ENCODE measurements at places on chromosomes 11 and 22.
A peak's percentile ranks its signal among the peaks of the same experiment; 100 is the strongest.

- DNase-seq, result no peak
Measured at GRCh38 chr22:32717337-32718240, 83.9 kb upstream of the TIMP3 start.

DNA sequence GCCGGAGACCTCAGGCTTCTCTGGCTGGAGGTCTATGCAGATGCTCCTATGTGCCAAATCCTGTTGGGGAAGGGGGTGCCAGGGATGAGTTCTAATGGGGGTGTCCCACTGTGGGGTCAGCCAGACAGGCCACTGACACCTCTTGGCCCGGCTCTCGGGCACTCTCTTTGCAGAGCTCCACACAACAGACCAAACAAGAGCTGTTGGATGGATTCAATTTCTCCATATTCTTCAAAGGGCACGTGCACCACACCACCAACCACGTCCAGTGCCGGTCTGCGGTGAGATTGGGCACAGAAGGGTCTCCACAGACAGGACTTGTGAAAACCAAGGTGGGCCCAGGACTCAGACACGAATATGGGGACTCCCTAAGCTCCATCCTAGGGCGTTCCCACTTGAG lies 2.2 kb upstream of the RGL4 start:
- no peak for DNase-seq

GRCh38 chr22:49647627-49648026 lies 180.0 kb downstream of the BRD1 start:
- DNase-seq, result no peak

GRCh38 chr11:62489204-62489603 lies 57.4 kb downstream of the AHNAK start:
- no peak for DNase-seq

- no peak for DNase-seq
Measured at GRCh38 chr11:20075627-20076026, 84.6 kb downstream of the DBX1 start.

DNA sequence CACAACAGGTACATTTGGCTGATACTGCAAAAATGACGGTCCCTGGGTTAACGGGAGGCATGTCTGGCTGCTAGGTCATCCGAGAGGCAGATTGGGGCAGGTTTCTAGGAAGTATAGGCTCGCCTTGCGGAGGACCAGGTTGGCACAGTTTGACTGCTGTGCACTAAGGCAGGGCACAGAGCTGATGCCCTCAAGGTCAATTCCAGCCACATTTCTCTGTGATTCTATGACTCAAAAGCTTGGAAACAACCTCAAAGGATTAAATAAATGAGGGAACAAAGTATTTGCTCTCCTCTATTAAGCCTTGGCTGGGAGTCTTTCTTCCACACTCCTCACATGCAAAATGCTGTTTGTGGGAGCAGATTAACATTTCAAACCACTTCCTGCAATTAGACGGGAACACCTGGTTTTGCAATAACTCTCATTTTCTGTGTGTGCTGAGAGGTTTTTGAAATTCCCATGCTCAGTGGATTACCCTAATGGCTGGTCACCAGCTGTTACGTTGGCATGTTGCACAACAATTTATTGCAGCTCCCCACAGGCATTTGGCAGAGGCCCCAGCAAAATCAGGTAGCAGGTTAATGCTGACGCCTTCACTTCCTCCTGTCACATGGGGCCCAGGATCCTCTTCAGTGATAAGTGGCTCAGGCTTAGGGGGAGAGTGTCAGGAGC lies 61.0 kb upstream of the PLET1 start:
- DNase-seq, result no peak

- no peak for DNase-seq
Measured at GRCh38 chr11:111843661-111844060, 27.7 kb downstream of the ALG9 start.

GRCh38 chr11:34124885-34125668 lies 19.6 kb downstream of the NAT10 start:
- no peak for DNase-seq

GRCh38 chr11:31477528-31478222 lies 31.7 kb downstream of the IMMP1L start:
- DNase-seq, result no peak

- DNase-seq, result peak; percentile 56
Measured at GRCh38 chr11:64207256-64208085, 950 bp downstream of the FERMT3 start.

DNA sequence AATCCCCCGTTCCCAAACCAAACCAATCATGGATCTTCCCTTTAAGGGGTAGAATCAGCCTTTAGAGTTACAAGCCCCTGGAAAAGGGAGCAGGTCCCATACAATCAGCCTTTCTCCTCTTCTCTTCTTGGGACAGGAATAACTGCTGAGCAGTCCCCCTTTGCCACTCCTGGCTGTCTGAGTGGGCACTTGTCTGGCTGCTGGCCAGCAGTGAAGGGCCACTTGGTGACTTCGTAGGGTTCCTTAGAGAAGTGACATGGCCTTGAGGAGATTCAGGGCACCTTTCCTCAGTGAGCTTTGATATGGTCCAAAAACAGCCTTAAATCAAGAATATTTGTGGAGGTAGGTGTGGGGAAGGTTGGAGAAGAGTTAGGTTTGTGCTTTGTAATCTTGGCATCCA lies 53.5 kb upstream of the HORMAD2 start:
- DNase-seq, result no peak

GRCh38 chr11:40188848-40189247 lies 1270.6 kb downstream of the LRRC4C start:
- no peak for DNase-seq

DNA sequence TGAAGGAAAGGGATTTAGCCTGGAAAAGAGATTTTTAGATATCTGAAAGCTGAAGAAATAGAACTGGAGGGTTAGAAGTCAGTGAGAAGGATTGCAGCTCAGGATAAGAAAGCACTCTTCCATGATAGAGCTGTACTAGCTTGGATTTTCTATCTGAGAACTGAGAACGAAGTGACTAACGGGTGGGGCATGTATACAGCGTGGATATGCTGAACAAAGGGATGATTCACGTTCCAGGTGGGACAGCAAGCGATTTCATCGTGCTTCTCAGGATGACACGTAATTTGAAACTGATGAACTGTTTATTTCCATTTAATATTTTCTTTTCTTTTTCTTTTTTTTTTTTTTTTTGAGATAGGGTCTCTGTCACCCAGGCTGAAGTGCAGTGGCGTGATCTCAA lies 53.0 kb downstream of the GRAMD1B start:
- no peak for DNase-seq

DNA sequence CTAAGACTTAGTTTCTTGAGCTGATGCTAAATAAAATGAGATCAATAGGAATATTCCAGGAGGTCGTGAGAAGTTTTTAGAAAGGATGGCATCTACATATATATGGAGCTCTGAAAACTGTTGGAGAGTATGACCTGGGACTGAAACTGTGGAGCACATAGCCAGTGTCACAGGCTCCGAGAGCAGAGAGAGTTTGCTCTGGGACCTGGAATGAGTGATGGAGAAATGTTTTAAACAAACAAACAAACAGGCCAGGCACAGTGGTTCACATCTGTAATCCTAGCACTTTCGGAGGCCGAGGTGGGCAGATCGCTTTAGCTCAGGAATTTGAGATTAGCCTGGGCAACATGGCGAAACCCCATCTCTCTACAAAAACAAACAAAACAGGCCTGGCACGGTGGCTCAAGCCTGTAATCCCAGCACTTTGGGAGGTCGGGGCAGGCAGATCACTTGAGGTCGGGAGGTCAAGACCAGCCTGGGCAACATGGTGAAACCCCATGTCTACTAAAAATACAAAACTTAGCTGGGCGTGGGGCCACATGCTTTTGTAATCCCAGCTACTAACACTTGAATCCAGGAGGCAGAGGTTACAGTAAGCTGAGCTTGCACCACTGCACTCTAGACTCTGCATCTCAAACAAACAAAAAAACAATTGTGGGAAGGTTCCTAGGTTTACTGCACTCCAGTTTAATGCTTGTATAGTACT lies 67.1 kb downstream of the SLC35F2 start:
- no peak for DNase-seq

GRCh38 chr22:44221710-44222475 lies 41.2 kb downstream of the PARVG start:
- no peak for DNase-seq

GRCh38 chr11:14184028-14184940 lies 174.7 kb downstream of the RRAS2 start:
- no peak for DNase-seq

GRCh38 chr11:33110083-33110482 lies 51.2 kb downstream of the CSTF3 start:
- no peak for DNase-seq

DNA sequence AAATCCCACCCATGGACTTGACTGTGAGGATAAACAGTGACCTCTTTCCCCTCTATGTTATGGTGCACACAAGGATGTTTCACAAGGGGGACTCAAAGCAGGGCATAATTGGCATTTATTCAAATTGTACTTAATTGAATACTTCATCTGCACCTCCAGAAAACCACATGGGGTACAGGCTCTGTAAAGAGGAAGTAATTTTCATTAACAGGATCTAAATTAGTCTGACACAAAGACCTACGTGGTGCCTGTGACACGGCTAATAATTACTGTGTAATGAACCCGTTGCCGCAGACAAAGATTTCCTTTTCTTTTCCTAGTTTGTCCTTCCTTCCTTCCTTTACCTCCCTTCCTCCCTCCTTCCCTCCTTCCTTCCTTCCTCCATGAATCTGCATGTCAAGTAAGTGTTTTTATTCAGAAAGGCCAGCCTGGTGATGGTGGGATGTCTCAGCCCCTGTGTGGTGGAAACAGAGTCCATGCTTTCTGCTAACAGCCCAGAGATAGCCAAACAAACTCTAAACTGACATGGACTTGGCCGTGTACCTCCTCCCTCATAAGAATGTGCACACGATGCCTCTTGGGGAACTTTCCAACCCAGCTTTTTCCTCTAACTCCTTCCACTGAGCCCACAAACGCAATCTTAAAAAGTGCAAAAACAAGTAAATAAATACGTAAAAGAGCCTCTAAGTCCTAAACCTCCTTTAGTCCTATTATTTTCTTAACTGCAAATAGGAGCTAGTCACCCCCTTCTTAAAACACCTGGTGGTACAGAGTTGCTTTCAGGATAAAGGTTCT lies 118.8 kb downstream of the INSC start:
- no peak for DNase-seq

GRCh38 chr11:116774661-116775060 lies 1.9 kb upstream of the BUD13 start:
- DNase-seq, result no peak

DNA sequence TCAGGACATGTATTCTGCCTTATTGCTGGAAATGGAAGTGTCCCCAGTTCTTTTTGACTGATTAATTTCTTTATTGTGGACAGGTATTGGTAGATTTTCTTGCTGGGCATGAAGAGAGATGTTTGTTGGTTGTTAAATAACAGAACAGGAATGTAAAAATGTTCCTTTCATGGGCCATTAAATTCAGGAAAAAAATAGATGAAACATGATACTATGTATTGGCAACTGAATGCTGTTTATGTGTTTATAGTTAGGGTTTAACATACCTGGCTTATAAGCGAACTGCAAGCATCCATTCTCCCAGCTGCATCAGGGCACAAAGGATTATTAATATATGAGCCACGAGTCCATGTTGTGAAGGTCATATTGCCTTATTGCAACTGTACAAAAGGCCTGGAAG lies 368.5 kb downstream of the NELL1 start:
- DNase-seq, result no peak

GRCh38 chr22:20786536-20786979 lies 12.6 kb downstream of the SERPIND1 start:
- DNase-seq, result no peak
